ENCODE measurements at places on chromosomes 7 and 10.
A peak's percentile ranks its signal among the peaks of the same experiment; 100 is the strongest.

- DNase-seq, result peak; percentile 35
Measured at GRCh38 chr10:71920540-71921323, 43.5 kb upstream of the CHST3 start.

DNA sequence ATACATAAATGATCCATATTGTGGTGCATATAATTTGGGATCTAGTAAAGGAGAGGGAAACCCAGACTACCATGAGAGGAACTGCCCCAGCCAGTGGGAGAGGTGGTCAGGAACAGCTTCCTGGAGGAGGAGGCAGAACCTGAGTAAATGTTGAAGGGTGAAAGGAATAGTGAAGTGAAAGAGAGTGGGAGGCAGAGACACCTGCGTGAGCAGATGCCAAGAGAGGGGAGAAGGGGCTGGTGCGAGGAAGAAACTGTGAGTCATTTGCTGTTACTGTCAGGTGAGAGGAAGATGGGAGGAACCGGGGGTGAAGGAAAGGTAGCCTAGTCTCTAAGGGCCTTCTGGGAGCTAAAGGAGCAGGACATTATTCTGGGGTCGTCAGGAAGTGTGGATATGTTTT is 294.8 kb downstream of the GRID1 start:
- DNase-seq, result no peak

GRCh38 chr10:24617771-24618396 is 105.8 kb downstream of the ARHGAP21 start:
- no peak for DNase-seq

DNA sequence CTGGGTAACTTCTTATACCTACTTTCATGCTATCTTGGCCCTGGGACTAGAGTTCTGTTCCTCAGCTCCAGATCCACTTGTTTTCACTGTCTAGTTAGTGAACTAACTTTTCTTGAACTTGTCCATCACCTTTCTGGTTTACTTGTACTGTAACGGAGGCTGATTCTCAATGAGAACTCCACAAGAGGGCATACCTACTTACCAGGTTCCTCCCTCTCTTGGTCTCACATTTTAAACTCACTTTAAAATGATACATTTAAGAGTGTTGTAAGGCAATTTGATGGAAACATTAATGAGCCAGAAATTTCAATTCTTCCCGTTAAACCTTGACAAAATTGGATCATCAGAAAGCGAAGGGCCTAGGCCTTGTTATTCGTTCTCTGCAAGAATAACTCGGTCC is 111.6 kb downstream of the MAGI2 start:
- DNase-seq, result no peak

GRCh38 chr7:70944516-70944915 is 187.4 kb upstream of the GALNT17 start:
- DNase-seq, result no peak

GRCh38 chr10:69130251-69130650 is 6.3 kb downstream of the VPS26A start:
- DNase-seq, result no peak

Measured in AG09309 (cell line).